NCI-H1092 treated with DMSO at 0.1 percent for 48 hours (cell line): ENCODE measurements at places on chromosomes 2 and 18.

GRCh38 chr2:207511851-207512250 is 17.9 kb upstream of the CREB1 start:
- no peak for DNase-seq

DNA sequence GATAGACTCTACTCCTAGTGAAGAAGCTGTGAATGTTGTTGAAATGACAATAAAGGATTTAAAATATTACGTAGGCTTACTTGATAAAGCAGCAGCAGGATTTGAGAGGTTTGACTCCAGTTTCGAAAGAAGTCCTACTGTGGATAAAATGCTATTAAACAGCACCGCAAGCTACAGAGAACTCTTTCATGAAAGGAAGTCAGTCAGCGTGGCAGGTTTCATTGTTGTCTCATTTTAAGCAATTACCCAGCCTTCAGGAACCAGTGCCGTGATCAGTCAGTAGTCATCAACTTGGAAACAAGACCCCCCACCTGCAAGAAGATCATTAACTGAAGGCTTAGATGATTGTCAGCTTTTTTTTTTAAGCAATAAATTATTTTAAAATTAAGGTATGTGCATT is 14.0 kb downstream of the USP14 start:
- DNase-seq = no peak

DNA sequence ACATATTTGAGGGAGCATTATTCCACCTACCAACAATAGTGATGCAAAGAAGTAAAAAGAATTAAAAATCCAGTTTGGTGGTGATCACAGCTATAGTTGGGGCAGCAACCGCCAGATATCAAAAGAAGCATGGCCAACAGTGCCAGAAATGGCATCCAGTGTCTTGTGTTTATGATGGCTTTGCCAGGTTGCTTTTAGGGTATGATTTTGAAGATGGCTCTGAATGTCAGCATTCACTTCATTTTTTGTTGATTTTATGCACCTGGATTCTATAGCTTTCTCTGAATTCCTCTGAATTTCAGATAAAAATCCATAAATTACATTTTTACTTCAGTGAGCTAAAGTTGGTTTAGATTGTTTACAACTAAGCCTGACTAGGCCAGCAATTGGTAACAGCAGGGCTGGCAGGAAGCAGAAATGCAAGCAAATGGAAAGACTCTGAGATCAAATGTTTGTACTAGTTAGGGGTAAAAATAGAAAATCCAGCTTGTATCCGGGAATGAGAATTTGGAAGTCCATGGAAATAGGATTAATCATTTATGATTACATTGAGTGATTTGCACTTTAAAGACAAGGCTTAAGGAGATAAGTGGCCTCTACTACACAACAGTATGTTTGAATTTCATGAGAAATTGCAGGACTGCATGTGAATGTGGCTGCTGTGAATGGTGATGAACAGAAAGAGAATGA is 40.4 kb downstream of the COL3A1 start:
- no peak for DNase-seq

DNA sequence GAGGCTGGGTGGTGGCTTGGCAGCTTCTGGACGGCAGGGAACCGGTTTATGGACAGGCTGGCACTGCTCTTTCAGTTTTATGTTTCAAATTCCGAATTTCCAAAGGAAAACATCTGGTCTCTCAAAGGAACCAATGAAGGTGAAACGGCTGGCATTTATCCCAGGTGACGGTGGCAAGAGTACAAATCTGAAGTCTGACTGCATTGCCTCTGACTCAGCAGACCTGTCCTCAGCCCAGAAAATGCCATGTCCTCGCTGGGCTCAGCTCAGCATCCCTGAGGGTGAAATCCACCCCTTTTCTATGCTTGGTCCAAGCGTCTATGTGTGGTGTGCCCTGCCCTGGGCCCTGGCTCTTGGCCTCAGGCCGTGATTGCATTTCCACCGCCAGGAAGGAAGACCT is 38.1 kb downstream of the NAPG start:
- peak; percentile 47 for DNase-seq

DNA sequence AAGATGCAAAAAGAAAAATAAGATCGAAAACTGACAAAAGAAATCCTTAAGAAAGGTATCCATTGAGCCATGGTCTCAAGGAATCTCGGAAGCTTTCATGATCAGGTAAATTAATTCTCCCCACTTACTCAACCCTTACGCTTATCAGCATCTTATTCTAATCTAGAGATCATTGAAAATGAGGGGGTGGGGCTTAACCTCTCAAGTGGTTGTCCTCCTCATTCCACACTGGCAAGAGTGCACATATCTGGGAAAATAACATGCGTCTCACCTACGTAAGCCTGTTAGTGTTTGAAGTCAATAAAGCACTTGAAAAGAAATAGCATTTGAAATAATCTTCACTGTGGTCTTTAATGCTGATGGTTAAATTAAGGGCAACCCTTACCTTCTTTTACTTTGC is 82.5 kb upstream of the NEUROD1 start:
- DNase-seq = no peak
